Vagina (tissue), 2 donors: ENCODE measurements at places on chromosomes 3 and 15.

DNA sequence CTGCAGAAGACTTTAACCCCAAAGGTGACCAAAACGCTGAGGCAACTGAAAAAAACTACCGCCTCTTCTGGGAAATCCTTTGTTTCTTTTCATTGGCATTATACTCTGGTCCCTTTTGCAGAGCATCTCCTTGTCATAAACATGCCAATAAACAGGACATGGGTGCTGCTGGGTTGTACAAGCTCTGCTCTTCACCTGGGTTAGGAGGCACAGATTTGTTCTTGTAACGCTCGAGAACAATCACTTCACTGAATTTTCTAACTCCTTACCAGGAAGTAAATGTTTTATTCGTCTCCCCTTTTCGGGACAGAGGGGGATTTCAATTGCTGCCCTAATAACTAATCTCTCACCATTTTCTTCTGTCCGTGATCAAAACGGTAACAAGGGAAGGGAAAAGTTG lies 1.3 kb downstream of the PLCH1 start:
- no peaks in the 10 kb centered on the region for H3K27me3 ChIP-seq
- peak overlapping the region; percentile 49 for H3K4me3 ChIP-seq
- H3K4me1 ChIP-seq: peaks cover 16% of the 10 kb centered on the region
- no peak for DNase-seq

DNA sequence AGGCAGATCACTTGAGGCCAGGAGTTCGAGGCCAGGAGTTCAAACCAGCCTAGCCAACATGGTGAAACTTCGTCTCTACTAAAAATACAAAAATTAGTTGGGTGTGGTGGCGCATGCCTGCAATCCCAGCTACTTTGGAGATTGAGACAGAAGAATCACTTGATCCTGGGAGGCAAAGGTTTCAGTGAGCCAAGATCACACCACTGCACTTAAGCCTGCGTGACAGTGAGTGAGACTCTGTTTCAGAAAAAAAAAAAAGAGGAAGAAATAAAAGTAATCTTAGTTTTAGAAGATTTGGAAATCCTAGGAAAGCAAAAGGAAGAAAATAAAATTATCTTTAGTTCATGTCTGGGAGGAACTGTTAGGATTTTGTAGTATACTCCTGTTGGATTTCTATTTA lies 77.2 kb downstream of the IL12A start:
- no peaks in the 10 kb centered on the region for H3K4me1 ChIP-seq
- no peaks in the 10 kb centered on the region for H3K36me3 ChIP-seq
- H3K4me3 ChIP-seq: no peak overlapping the region
- no peak overlapping the region for H3K27ac ChIP-seq
- H3K27me3 ChIP-seq: no peaks in the 10 kb centered on the region

DNA sequence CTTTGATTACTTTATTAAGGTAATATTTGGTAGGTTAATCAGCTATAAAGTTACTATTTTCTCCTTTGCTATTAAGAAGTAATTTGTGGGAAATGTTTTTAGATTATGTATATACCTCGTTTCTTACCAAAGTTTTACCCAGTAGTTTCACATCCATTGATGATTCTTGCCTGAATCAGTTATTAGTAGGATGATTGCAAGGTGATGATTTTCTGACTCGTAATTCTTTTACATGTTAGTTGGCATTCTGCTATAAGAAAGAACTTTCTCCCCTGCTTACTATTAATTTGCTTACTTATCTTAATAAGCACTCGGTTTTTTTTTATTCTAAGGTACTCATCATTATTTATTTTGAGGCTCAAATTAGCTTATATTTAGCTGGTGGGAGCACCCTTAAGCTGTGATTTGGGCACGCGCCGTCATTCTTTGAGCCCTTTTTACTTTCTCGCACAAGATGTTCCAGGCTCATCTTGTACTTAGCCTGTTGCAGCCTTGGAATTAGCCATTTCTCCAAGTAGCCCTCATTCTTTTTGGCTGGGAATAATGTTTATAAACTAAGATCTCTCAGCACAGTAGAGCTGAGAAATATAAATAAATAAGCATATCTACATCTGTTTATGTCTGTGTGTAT lies 15.3 kb downstream of the USP3 start:
- no peaks in the 10 kb centered on the region for H3K27me3 ChIP-seq
- H3K27ac ChIP-seq: no peak overlapping the region
- no peak for DNase-seq

DNA sequence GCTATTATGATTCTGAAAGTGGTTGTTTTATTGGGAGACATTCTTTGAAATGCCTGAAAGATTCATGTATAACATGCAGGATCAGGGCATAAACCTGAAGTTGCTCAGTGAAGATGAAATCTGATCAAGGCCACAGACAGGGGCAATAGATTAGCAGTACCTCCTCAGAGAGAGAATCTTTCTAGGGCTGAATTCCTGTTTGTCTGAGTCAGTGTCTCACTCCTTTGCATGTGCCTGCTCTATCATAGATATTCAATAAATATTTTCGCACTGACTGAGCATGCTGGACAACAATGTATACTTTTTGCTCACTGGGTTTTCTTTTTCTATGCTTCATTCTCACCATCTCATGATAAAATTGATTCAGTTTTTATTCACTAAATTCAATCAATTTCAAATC lies 49.8 kb upstream of the PFN2 start:
- no peak overlapping the region for H3K4me3 ChIP-seq
- no peaks in the 10 kb centered on the region for H3K27me3 ChIP-seq

- H3K4me1 ChIP-seq: peaks cover 35% of the 10 kb centered on the region
- H3K4me3 ChIP-seq: no peak overlapping the region
These were observed 107.7 kb downstream of the ETFA start for GRCh38 chr15:76203346-76204108.

- H3K4me1 ChIP-seq: no peaks in the 10 kb centered on the region
- no peak overlapping the region for H3K4me3 ChIP-seq
- no peaks in the 10 kb centered on the region for H3K36me3 ChIP-seq
- no peaks in the 10 kb centered on the region for H3K27me3 ChIP-seq
- no peak overlapping the region for H3K27ac ChIP-seq
These were observed 895.4 kb downstream of the FHIT start for GRCh38 chr3:60355825-60356224.

- H3K27ac ChIP-seq: no peak overlapping the region
- DNase-seq: no peak
- no peaks in the 10 kb centered on the region for H3K27me3 ChIP-seq
- no peaks in the 10 kb centered on the region for H3K4me1 ChIP-seq
- H3K4me3 ChIP-seq: no peak overlapping the region
These were observed 47.4 kb downstream of the SLC15A2 start for GRCh38 chr3:121941592-121941991.

DNA sequence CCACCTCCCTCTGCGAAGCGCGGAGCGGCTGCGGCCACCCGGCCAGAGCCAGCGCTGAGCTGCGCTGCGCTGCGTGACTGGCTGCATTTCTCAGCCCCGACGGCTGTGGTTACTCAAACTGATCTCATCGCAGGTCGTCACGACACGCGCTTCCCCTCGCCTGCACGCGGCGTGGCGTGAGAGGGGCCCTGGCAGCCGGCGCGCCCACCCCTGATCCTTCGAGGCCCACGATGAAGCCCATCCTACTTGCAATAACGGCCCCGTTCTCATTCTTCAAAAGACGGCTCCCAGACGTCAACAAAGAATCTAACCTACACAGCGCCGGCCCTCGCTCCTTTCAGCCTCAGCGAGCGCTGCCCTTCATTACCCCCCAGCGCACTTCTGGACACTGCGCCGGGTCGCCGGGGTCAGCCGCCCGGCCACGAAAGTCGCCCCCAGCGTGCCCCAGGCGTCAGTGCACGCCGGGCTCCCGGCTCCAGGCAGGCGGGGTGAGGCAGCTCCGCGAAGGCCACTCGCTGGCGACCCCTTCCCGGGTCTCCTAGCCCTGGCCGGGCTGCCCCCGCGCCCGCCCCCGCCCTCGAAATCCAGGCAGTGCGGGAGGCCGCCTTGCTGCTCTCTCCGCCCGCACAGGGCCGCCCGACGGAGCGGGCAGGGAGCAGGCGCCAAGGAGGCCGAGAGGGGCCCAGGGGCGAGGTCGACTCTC lies 9.9 kb upstream of the LEKR1 start:
- H3K4me1 ChIP-seq: peaks cover 20% of the 10 kb centered on the region
- no peaks in the 10 kb centered on the region for H3K27me3 ChIP-seq
- peak overlapping the region; percentile 54 for H3K27ac ChIP-seq
- H3K4me3 ChIP-seq: peak overlapping the region; percentile 49
- no peak for DNase-seq

GRCh38 chr3:38117163-38117716 lies 19.7 kb downstream of the ACAA1 start:
- H3K27me3 ChIP-seq: no peaks in the 10 kb centered on the region
- no peaks in the 10 kb centered on the region for H3K4me1 ChIP-seq
- H3K4me3 ChIP-seq: no peak overlapping the region
- H3K27ac ChIP-seq: no peak overlapping the region
- H3K36me3 ChIP-seq: no peaks in the 10 kb centered on the region
- no peak for DNase-seq

DNA sequence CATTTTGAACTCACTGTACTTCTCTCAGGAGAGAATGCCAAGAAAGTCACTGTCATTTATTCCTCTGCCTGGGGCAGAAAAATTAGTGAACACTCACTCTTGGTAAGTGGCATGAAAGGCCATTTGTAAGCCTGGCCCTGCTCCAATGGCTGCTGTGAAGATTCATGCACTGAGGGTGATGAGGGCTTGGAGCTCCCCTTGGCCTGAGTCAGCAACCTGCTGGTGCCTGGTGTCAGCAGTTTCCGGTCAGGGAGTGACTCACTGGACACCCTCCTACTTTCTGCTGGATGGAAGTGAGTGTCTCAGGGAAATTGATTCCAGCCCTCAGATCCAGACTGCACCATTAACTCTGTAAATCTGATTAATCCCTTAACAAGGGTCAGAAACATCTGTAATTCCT lies 37.6 kb downstream of the TRA2B start:
- H3K36me3 ChIP-seq: no peaks in the 10 kb centered on the region
- no peak overlapping the region for H3K4me3 ChIP-seq
- no peaks in the 10 kb centered on the region for H3K27me3 ChIP-seq
- no peaks in the 10 kb centered on the region for H3K4me1 ChIP-seq
- H3K27ac ChIP-seq: no peak overlapping the region

GRCh38 chr3:9301091-9301490 lies 51.6 kb upstream of the SRGAP3 start:
- H3K27ac ChIP-seq: no peak overlapping the region
- H3K4me1 ChIP-seq: peaks cover 5% of the 10 kb centered on the region
- no peaks in the 10 kb centered on the region for H3K36me3 ChIP-seq
- H3K4me3 ChIP-seq: no peak overlapping the region
- no peaks in the 10 kb centered on the region for H3K27me3 ChIP-seq

- no peak overlapping the region for H3K4me3 ChIP-seq
- no peak for DNase-seq
- H3K27ac ChIP-seq: no peak overlapping the region
These were observed 41.0 kb upstream of the TCF12 start for GRCh38 chr15:56877255-56877970.

DNA sequence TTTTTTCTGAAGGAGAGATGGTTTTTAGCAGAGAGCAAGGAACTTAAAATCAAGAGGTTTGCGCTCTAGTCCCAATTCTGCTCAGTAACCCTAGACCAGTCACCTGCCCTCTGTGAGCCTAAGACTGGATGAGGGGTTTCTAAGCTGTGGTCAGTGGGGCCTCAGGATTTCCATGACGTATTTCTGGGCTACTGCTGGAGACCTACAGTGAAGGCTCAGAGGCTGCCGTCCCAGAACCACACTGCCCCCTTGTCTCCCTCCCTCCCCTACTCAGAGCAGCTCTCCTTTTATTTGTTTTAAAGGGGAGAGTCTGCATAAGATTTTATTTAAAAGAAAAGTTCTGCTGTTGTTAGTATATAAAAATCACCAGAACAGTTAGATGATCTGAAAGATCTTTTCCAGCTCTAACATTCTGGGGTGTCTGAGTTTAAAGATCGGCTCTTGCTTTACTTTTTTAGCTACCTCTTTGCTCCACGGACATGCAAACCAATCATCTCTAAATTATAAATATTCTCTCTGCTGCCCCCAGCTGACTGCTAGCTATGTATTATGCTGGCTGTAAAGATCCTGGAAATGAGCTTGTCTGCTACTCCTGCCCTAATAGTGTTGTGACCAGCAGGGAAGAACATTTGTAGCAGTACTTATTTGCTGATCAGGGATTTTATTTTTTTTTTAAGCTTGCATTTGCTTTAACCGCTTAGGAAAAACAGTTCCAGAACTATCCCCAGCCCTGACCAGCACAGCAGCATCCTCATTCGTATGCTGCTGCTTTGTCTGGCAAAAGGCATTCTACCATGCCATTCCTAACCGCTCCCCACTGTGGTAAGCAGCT lies 28.6 kb upstream of the NDUFB4 start:
- H3K4me3 ChIP-seq: peak overlapping the region; percentile 7
- H3K36me3 ChIP-seq: no peaks in the 10 kb centered on the region

DNA sequence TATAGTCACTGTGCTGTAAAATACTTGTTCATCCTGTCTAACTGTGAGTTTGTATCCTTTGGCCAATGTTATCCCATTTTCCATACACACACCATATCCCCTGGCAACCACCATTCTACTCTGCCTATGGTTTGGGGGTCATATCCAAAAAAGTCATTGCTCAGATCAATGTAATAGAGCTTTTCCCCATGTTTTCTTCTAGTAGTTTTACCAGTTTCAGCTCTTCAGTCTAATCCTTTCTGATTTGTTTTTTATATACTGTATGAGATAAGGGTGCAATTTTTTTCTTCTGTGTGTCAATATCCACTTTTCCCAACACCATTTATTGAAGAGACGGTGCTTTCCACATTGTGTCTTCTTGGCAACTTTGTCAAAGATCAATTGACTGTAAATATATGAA lies 14.0 kb upstream of the DLG1 start:
- no peaks in the 10 kb centered on the region for H3K36me3 ChIP-seq
- no peak overlapping the region for H3K4me3 ChIP-seq
- H3K27me3 ChIP-seq: no peaks in the 10 kb centered on the region
- DNase-seq: no peak
- H3K27ac ChIP-seq: no peak overlapping the region
